ENCODE measurements at places on chromosomes 11 and 22. TPM values are rescaled to one million over a fixed set of nuclear protein-coding genes. Genes with fewer than 3 reads are reported as not detected.

- no peak overlapping the region for H3K4me3 ChIP-seq
- no peak overlapping the region for H3K27ac ChIP-seq
- H3K27me3 ChIP-seq, result no peaks in the 10 kb centered on the region
These were observed 335.3 kb downstream of the FAM181B start for GRCh38 chr11:82398300-82398815.

DNA sequence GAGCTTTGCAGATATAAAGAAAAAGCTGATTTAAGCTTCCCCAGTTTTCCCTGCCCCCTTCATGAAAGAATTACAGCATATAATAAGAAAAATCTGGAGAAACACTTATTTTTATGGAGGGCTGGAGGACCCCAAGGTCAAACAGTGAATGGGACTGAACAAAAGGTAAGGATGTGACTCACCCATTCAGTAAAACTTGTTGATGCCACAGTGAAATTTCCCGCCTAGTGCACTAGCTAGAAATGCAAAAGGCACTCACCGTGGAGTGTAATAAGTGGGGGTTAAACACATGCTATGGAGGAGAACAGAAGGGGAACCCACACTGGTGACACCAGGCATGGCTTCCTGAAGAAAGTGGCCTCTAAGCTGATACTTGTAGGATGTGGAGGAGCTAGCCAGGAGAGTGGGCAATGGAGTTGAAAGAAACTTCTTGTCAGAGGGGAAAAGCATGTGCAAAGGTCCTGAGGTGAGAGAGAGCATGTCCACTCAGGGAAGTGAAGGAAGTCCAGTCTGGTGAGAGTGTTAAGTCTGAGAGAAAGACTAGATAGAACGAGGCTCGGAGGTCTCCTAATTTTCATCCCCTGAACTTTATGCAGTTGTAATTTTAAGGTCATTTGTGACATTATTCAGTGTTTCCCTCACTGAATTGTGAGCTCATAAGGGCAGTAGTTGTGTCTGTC lies 77.1 kb downstream of the MIAT start:
- no peaks in the 10 kb centered on the region for H3K27me3 ChIP-seq
- DNase-seq, result no peak
- H3K36me3 ChIP-seq, result no peaks in the 10 kb centered on the region
- H3K4me3 ChIP-seq, result no peak overlapping the region

The CNTF gene
- polyA plus RNA-seq, result 0.28 TPM

The DCDC1 gene
- not detected for polyA plus RNA-seq

The GDPD4 gene
- 0.12 TPM for polyA plus RNA-seq
